Camera-type eye (tissue), 1 donor: ENCODE measurements at places on chromosomes 16 and 17. TPM values are rescaled to one million over a fixed set of nuclear protein-coding genes. Genes with fewer than 3 reads are reported as not detected.

Gene ARRB2
- total RNA-seq: 18.0 TPM

Gene HOXB3
- total RNA-seq: 0.22 TPM

Gene G6PC3
- total RNA-seq: 28.3 TPM

Gene FBXL16
- total RNA-seq: 5.8 TPM

Gene CDH1
- 15.0 TPM for total RNA-seq
